CD4-positive, alpha-beta T cell (primary cell): ENCODE measurements at places on chromosomes 11 and 22.

GRCh38 chr11:112085822-112086421 lies 634 bp downstream of the TIMM8B start:
- H3K36me3 ChIP-seq: peaks cover 59% of the 10 kb centered on the region
- DNase-seq: no peak
- H3K27ac ChIP-seq: no peak overlapping the region
- H3K27me3 ChIP-seq: no peaks in the 10 kb centered on the region
- H3K4me3 ChIP-seq: peak overlapping the region; percentile 88

DNA sequence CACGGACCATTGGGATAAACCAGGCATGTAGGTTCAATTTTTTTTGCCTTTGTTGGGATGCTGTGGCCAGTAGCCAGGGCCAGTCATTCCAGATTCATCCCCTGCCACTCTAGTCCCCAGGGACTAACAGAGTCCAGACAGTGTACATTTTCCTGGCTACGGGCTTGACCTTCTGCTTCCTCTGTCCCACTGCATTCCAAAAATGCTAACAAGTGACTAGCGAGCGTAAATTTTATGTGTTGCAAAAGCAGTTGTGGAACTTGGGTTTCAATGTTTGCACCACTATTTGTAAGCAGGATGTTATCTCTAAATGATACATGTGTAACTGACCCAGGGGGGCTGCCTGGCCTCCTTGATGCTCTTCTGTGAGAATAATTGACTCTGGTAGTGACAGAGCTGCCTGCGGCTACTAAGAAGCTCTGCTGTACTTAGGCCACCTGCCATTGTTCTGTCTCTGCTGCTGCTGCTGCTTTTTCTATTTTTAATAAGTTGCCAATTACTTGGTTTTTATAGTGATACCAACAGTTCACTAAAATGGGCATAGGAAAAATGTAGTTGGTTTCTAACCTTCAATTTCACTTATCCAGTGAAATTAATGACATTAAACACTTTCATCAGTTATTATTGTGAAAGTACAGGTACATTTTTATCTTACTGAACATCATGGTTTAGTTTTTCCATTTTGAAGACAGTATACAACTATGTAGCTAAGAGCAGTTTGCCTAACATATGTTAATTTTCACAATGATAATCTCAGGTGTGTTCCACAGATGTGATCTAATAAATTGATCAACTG lies 26.8 kb downstream of the TNRC6B start:
- DNase-seq: no peak
- H3K27ac ChIP-seq: no peak overlapping the region
- no peak overlapping the region for H3K4me3 ChIP-seq

GRCh38 chr11:32586576-32587190 lies 3.1 kb downstream of the EIF3M start:
- H3K4me3 ChIP-seq: no peak overlapping the region
- H3K4me1 ChIP-seq: peaks cover 40% of the 10 kb centered on the region
- DNase-seq: no peak
- H3K36me3 ChIP-seq: peaks cover 35% of the 10 kb centered on the region

GRCh38 chr11:73565804-73566203 lies 32.1 kb downstream of the FAM168A start:
- no peak for DNase-seq
- no peaks in the 10 kb centered on the region for H3K27me3 ChIP-seq
- no peak overlapping the region for H3K4me3 ChIP-seq
- H3K27ac ChIP-seq: no peak overlapping the region
- no peaks in the 10 kb centered on the region for H3K4me1 ChIP-seq
- H3K36me3 ChIP-seq: peaks cover 9% of the 10 kb centered on the region

DNA sequence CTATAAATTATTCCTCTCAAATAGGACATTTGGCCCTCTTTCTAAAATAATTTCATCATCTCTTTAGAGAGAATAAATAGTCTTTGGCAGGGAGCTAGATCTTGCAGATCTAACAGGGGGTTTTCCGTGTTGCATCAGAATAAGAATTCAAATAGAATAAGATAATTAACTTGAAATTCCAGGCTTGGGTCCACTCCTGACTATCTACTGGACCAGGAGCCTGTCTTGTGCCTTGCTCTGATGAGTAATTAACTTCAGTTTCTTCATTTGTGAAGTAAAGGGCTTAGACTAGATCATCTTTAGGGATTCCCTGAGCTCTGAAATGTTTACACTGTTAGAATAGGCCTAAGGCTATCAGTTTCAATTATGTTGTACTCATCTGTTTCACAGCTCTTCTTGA lies 23.5 kb upstream of the TMEM123 start:
- no peak overlapping the region for H3K4me3 ChIP-seq
- no peak for DNase-seq
- no peaks in the 10 kb centered on the region for H3K36me3 ChIP-seq
- no peaks in the 10 kb centered on the region for H3K27me3 ChIP-seq

GRCh38 chr11:1310772-1311468 lies 1.5 kb upstream of the TOLLIP start:
- H3K4me1 ChIP-seq: peaks cover 50% of the 10 kb centered on the region
- H3K27me3 ChIP-seq: no peaks in the 10 kb centered on the region
- H3K27ac ChIP-seq: no peak overlapping the region
- peak overlapping the region; percentile 85 for H3K4me3 ChIP-seq

- DNase-seq: no peak
- H3K36me3 ChIP-seq: peaks cover 55% of the 10 kb centered on the region
- H3K27me3 ChIP-seq: no peaks in the 10 kb centered on the region
- peaks cover 43% of the 10 kb centered on the region for H3K4me1 ChIP-seq
- no peak overlapping the region for H3K27ac ChIP-seq
Observed at GRCh38 chr11:66340596-66341501, 4.1 kb downstream of the BRMS1 start.

DNA sequence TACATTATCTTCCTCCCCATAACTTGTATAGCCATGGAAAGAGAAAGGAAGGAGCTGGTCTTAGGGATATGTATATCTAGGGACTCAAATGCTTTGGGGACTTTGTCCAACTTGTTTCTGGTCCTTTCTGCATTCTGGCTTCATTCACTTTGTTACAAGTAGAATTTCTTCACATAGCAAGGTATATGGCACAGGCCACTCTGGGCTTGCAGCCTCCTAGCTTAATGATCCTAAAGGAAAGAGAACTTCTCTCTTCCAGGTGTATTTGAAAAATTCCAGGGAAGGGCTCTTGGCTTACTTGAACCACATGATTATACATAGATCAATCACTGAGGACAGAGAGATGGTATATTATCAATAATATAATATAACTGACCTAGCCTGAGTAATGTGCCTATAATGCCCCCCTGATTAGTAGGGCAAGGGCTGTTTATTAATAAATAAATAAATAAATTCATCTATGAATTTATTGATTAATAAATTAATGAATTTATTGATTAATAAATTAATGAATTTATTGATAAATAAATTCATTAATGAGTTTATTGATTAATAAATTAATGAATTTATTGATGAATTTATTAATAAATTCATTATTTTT lies 48.2 kb upstream of the CEP295 start:
- no peaks in the 10 kb centered on the region for H3K27me3 ChIP-seq
- H3K27ac ChIP-seq: no peak overlapping the region
- no peaks in the 10 kb centered on the region for H3K36me3 ChIP-seq
- H3K4me1 ChIP-seq: no peaks in the 10 kb centered on the region
- H3K4me3 ChIP-seq: no peak overlapping the region

GRCh38 chr22:43530349-43531201 lies 118.8 kb downstream of the MPPED1 start:
- peaks cover 7% of the 10 kb centered on the region for H3K27me3 ChIP-seq
- H3K4me3 ChIP-seq: no peak overlapping the region
- no peaks in the 10 kb centered on the region for H3K4me1 ChIP-seq

DNA sequence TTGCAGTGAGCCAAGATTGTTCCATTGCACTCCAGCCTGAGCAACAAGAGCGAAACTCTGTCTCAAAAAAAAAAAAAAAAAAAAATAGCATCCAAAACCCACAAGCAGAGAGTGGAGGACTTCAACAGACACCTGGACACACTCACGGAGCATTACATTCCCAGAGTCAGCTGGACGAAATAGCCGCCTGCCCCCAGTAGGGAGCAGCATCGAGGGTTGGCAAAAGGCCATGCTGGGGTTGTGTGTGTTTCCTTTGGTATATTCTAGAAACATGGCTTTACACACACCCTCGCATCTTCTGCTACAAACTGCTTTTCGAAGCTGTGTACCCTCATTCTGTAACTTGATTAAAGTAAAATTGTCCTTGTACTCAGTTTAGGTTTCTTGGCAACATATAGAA lies 5.3 kb downstream of the ADA2 start:
- H3K36me3 ChIP-seq: peaks cover 21% of the 10 kb centered on the region
- DNase-seq: peak; percentile 60
- H3K27ac ChIP-seq: peak overlapping the region; percentile 31
- H3K4me3 ChIP-seq: no peak overlapping the region
- H3K4me1 ChIP-seq: peaks cover 40% of the 10 kb centered on the region

GRCh38 chr11:118911880-118912741 lies 13.6 kb downstream of the BCL9L start:
- H3K36me3 ChIP-seq: peaks cover 50% of the 10 kb centered on the region
- DNase-seq: peak; percentile 77
- H3K27ac ChIP-seq: peak overlapping the region; percentile 80
- peak overlapping the region; percentile 54 for H3K4me3 ChIP-seq
- H3K27me3 ChIP-seq: no peaks in the 10 kb centered on the region

- no peak overlapping the region for H3K27ac ChIP-seq
- no peaks in the 10 kb centered on the region for H3K4me1 ChIP-seq
Observed at GRCh38 chr11:113504071-113504470, 28.9 kb upstream of the DRD2 start.

GRCh38 chr11:102332611-102332994 lies 14.4 kb upstream of the BIRC2 start:
- DNase-seq: no peak
- H3K27me3 ChIP-seq: no peaks in the 10 kb centered on the region
- peaks cover 3% of the 10 kb centered on the region for H3K4me1 ChIP-seq
- peaks cover 99% of the 10 kb centered on the region for H3K36me3 ChIP-seq

- H3K27me3 ChIP-seq: no peaks in the 10 kb centered on the region
- H3K27ac ChIP-seq: peak overlapping the region; percentile 18
- peaks cover 49% of the 10 kb centered on the region for H3K4me1 ChIP-seq
- DNase-seq: no peak
- no peak overlapping the region for H3K4me3 ChIP-seq
Observed at GRCh38 chr11:36452236-36452940, 57.7 kb downstream of the TRAF6 start.

- H3K4me3 ChIP-seq: no peak overlapping the region
- DNase-seq: no peak
- no peaks in the 10 kb centered on the region for H3K36me3 ChIP-seq
- H3K27ac ChIP-seq: no peak overlapping the region
- no peaks in the 10 kb centered on the region for H3K27me3 ChIP-seq
Observed at GRCh38 chr11:132528181-132528580, 1004.1 kb downstream of the OPCML start.

DNA sequence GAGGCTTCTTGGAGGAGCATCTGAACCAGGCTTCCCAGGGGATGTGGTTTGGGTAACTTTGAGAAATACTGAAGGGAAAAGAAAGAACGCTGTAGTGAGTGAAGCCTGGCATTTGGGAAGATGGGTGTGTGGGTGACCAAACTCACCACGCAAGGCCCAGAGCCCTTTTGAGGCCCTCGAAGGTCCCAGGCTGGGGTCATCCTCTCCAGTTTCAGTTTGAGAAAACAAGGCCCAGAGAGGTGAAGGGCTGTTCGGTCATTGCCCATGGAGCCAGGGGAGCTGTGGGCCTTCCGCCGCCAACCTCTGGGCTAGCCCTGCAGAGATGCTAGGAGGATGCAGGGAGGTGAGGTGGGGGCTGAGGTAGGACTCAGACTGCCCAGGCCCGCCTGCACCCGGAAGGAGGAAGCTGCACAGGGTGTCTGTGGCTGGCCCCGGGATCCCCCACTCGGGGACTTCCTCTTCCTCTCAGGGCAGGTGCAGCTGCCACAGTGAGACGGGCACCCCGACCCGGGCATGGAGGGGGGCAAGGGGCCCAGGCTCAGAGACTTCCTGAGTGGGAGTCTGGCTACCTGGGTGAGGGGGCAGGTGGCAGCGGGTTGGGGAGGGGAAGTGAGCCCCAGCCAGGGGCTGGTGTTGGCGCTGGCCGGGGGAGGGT lies at the start of gene CCDC88B:
Gene CCDC88B, plus strand, starts transcription at position 451 of the 655 bp plus-strand sequence. Its CDS starts 63 bp downstream, at position 514.
- peak within 1 kb of the TSS; percentile 81 for H3K4me3 ChIP-seq
- peaks cover 43% of the 10 kb centered on the region for H3K36me3 ChIP-seq
- peak within 1 kb of the TSS; percentile 83 for H3K27ac ChIP-seq
- peak; percentile 95 for DNase-seq

DNA sequence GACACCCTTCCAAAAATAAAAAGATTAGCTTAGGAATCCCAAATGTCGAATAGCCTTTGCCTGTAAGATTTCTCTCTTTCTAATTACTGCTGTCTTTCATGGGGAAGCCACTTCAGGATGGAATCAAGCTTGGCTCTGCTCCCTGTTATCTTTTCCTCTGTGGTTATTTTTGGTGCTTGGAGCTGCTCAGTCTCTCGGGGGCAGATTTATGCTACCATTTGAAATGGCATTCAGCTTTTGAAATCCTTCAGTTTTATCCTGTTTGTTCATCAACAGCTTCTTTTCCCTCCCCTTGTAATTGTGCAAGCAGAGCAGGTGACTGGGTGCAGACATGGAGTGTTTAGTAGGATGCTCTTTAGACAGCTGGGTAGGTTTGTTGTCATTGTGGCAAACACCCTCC lies 111.0 kb downstream of the DBX1 start:
- H3K4me1 ChIP-seq: no peaks in the 10 kb centered on the region
- no peaks in the 10 kb centered on the region for H3K27me3 ChIP-seq
- H3K27ac ChIP-seq: no peak overlapping the region
- H3K4me3 ChIP-seq: no peak overlapping the region
- no peak for DNase-seq

- no peaks in the 10 kb centered on the region for H3K27me3 ChIP-seq
- no peak overlapping the region for H3K27ac ChIP-seq
- H3K4me1 ChIP-seq: no peaks in the 10 kb centered on the region
- H3K36me3 ChIP-seq: no peaks in the 10 kb centered on the region
Observed at GRCh38 chr11:134522782-134523570, 110.9 kb upstream of the B3GAT1 start.

DNA sequence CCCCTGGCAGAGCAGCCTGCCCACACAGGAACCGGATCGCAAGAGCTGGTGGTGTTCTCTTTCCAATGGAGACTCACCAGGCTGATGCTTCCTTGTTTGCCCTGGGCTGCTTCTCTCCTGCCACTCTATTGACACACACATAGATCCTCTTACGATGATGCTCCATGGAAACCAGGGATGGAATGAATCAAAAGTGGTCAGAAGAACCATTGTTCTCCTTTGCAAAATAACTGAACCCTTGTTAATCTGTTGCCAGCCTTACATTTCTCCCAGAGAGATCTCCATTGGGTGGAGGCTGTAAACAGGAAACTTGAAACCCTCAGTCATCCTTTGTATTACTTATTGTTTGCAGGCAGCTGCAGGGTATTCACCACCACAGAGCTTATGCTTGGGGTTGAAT lies 24.6 kb upstream of the LDLRAD3 start:
- H3K4me3 ChIP-seq: no peak overlapping the region
- H3K27me3 ChIP-seq: peaks cover 3% of the 10 kb centered on the region
- H3K27ac ChIP-seq: no peak overlapping the region

GRCh38 chr11:94201004-94201465 lies 72.4 kb downstream of the PANX1 start:
- H3K27ac ChIP-seq: no peak overlapping the region
- H3K27me3 ChIP-seq: no peaks in the 10 kb centered on the region
- no peaks in the 10 kb centered on the region for H3K4me1 ChIP-seq
- H3K4me3 ChIP-seq: no peak overlapping the region
- no peaks in the 10 kb centered on the region for H3K36me3 ChIP-seq
